Activated T-helper 1 cell treated with anti-CD3 and anti-CD28 coated beads, Interleukin-2, amount 50 U/mL, for 16 hours (primary cell): ENCODE measurements at places on chromosomes 11 and 22.

GRCh38 chr11:126423743-126424142 lies 68.3 kb downstream of the ST3GAL4 start:
- no peak for DNase-seq

DNA sequence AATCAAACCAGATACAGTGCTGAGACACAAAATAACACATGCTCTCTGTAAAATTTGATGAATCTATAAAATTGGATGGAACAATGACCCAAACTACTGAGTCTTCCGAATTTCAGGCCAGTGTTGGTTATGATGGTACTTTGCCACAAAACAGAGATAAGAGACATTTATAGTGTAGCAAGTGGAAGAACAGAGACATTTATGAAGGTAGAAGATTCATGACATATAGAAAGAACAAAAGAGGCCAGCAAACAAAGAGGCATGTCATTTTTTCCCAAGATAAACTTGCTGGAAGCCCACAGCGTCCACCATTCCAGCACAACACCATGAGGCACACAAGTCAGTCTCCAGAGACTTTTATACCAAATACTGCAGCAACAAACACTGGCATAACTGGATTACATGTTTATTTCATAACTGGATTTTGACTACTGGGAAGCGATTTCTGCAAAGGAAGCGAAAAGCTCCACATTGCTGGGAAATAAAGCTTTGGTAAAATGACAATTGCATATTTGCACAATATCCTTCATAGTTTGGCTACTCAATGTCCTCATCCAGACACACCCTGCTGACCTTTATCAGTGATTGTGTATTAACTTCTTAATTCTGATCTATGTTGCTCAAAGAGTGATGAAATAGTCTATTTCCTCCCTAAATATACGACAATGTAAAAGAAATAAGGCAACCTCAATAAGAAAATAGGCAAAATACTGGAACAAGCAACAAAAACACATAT lies 17.5 kb downstream of the DDI1 start:
- no peak for DNase-seq

DNA sequence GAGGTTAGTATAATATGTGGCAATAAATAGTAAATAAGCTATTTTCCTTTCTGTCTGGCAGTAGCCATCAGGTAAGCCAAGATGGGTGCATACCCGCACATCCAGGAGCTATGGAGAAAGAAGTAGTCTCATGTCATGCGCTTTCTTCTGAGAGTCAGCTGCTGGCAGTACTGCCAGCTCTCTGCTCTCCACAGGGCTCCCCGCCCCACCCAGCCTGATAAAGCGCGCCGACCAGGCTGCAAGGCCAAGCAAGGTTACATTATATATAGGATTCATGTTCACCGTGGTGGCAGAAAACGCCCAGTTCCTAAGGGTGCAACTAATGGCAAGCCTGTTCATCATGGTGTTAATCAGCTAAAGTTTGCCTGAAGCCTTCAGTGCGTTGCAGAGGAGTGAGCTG lies 126.2 kb downstream of the ATG16L2 start:
- no peak for DNase-seq

GRCh38 chr11:18329196-18329870 lies 7.0 kb downstream of the GTF2H1 start:
- DNase-seq, result no peak

- DNase-seq, result no peak
Observed at GRCh38 chr22:27094633-27095308, 437.4 kb downstream of the MIAT start.

DNA sequence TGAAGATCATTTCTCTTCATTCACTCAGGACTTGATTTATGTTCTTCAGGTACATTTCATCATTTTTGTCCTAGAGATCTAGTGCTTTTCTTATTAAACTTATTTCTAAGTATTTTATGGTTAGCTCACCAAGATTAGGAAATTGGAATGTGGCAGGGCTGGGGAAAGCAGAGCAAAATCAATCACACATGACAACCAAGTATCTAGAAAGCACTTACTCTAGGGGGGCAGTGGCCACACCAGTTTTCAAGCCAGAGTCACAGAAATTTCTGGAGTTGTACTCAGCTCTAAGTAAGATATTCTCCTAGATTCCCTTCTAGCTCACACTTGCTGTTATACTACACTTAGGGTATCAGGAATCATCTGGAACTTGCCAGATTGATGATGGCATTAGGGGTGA lies 33.3 kb upstream of the MYEOV start:
- DNase-seq, result no peak

DNA sequence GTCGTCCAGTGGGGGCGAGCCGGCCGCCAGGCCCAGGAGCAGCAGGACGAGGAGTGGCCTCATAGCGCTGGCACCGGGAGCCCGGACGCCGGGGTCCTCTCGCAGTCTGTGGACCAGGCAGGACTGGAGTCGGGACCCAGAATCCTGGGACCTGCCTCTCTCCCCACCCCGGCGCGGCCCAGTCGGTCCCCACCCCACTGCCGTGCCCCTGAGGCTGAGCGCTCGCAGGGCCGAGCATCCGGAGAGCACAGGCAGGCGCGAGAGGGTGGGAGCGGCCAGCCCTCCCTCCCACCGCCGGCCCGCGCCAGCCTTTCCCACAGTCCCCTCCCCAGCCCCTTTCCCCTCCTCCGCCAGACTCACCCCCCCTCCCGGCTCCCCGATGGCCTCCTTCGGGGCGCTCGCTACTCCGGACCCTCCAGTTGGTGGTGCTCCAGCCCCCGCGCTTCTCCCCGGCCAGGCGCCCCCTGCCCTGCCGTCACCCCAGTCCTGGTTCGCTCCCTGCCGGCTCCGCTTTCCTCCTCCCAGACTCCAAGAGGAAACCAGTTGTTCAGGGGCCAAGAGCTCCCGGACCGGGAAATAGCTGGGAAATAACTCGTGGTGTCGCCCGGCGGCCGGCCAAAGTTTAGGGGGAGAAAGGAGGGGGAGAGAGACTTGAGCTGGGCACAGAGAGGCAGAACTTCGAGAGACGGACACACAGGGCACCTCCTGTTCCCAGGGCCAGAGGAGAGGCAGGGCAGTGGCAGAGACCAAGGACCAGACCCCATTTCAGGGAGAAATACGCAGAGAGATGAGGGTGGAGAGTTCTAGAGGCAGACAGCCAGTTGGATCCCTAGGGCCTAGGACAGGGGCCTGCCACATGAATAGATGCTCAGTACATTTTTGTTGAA lies at the start of gene C1QTNF5:
Gene C1QTNF5 (minus strand): TSS at position 549 of the 887 bp plus-strand sequence. CDS start 486 bp downstream, at position 63.
- DNase-seq, result no peak

- DNase-seq, result no peak
Observed at GRCh38 chr11:81853791-81854190, 879.9 kb downstream of the FAM181B start.

- no peak for DNase-seq
Observed at GRCh38 chr22:46030231-46030880, 53.4 kb upstream of the WNT7B start.

DNA sequence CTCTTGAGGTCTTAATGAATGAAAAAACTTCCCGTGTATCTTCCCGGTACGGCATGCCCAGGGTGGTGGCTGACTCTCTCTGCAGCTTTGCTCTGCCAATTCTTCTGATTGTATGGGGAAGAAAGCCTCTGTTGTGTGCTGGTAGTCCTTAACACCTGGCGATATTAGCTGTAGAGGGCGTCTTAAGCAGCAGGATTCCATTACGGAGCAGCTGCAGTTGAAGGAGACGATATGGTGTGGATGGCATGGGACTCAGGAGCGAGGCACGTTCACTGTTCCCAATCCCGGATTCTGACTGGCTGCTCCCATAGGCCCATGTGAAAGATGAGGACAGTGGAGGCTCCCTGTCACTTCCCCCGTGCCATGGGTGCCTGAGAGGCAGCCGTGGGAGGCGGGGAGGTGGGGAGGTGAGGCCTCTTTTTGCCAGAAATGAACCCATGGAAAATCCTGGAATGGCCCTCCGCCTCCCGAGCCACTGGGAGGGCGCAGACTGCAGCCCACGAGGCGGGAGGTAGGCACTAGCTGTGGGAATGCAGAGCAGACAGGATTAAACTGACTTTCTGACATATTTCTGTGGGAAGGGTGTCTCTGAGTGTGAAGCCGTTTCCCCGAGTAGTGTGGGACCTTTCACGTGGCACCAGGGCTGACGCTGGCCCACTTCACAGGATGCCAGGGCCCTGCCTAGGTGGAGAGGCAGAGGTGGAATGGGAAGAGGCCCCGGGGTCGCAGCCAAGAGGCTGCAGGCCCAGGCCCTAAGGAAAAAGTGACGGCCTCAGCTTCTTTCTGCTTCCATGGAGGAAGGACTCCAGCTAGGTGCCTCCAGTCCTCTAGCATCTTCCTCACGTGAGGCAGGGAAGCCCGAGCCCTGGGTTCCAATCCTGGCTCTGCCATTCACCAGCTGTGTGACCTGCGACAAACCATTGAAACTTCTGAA lies 121.4 kb upstream of the CD82 start:
- no peak for DNase-seq

DNA sequence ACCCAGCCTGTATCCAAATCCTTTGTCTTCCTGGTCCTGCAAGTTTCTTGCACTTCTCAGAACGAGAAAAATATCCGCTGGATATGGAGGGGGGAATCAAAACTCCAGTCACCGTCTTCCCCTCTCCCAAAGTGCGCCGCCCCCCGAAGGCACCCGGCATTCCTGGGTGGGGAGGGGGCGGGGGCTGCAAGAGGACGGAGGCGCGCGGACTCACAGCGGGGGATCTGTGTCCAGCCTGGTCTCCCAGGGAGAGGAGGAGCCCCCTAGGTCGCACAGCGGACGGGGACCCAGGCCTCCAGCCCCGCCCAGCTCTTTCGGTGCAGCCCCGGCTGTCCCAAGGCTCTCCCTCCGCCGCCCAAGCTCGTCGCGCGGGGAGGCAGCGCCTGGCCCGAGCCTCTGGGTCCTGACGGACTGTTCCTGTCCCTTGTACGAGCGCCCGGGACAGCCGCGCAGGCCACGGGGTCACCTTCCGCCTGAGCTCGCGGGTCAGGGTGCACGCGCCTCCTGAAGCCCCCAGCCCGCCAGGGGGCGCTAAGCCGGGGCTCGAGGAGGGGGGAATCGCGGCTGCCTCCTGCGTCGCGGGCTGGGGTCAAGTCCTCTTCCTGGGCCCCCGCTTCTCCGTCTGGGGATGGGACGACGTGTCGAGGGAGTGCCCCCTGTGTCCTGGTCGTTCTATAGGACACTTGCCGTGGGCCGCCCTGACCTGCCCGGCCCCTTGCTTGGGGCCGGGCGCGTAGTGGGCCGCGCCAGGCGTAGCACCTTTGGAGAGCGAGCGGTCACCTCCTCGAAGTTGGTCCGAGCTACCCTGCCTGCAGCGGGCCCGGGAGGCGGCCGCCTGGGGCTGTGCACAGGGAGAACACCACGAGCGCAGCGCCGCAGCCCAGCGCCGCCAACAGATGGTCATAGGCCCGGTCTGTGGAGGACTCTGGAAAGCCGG lies 2.4 kb upstream of the WNT11 start:
- peak; percentile 62 for DNase-seq

GRCh38 chr11:117084992-117085391 lies 13.2 kb downstream of the SIK3 start:
- DNase-seq, result no peak

GRCh38 chr11:9817191-9817590 lies 153.3 kb downstream of the SWAP70 start:
- DNase-seq, result no peak

- no peak for DNase-seq
Observed at GRCh38 chr11:90373971-90374370, 151.1 kb upstream of the CHORDC1 start.

- no peak for DNase-seq
Observed at GRCh38 chr22:32494971-32495370, 20.4 kb downstream of the FBXO7 start.

DNA sequence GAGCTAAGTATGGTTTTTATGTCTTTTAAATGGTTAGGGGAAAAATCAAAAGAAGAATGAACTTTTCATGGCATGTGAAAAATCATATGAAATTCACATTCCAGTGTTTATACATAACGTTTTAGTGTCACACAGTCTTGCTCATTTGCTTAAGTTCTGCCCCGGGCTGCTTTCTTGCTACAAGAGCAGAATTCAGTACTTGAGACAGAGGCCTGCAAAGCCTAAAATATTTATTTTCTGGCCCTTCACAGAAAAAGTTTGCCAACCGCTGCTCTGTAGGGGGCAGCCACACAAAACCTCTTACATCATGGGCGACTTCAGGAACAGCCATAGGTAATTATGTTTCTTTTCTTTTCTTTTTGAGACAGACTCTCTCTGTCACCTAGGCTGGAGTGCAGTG lies 1.0 kb upstream of the ATG2A start:
- no peak for DNase-seq

DNA sequence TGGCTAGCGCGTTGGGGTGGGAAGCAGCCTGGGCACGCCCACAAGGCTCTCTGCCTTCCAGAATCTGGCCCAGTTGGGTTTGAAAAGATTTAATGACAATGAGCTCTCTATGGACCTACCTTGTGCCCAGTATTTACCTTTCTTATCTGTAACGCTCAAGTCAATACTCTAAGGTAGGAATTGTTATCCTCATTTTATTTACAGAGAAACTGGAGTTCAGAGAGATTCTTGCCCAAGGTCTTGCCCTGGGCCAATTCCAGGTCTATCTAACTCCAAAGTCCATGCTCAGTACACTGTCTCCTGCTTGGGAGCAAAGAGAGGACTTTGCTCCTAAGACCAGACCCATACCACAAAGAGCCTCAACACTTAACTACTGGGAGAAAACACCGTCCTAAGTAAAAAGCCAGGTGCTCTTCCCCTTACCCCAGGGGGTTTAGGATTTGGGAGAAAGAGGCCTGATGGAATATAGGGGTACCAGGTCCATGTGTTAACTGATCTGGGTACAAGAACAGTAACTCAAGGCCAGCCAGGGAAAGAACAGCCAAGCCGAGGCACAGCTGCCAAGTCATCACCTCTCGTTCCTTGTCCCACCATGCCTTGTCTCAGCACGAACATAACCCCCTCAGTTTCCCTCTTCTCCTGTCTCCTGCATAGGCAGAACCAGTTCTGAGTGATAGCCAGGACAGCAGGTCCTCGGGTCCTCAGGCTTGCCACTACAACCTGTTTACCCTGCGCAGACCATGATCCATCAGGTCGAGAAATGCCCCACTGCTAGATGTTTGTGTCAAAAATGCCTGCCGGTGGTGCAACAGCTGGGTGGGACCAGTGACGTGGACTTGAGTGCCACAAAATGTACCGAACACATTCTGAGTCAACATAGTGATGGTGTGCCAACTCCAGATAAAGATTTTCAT lies 14.6 kb downstream of the APOA4 start:
- no peak for DNase-seq

- DNase-seq, result no peak
Observed at GRCh38 chr11:940496-941135, 14.9 kb downstream of the AP2A2 start.

GRCh38 chr11:93501856-93502255 lies 41.3 kb downstream of the SMCO4 start:
- no peak for DNase-seq

DNA sequence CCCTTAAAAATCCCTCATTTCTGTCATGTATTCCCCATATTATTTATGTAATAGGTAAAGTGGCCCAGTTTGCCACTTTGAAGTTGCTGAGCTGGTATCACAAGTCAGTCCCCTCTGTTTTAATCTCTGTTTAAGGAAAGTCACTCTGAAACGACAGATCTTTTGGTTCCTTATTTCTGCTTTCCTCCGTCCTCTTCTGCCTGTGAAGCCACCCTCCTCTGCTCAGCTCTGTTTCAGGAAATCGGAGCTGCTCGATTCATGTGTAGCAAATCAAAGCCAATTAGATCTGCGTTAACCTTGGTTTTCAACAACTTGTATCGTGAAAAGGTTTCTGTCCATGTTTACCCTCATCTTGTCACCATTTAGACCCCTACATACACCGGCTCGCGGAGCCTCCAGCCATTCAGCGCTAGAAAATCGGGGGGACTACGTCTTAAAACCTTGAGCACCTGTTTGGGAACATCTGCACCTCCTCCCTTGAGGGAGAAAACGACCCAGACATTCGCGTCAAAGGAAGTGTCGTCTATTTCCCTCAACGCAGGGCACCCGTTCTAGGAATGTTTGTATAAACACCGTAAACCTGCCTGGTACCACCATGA lies 576 bp upstream of the SC5D start:
- DNase-seq, result no peak
